ENCODE measurements at places on chromosomes 7 and 10.

GRCh38 chr7:80257756-80258155, 123.1 kb downstream of the GNAI1 start:
- DNase-seq: no peak

- no peak for DNase-seq
Measured at GRCh38 chr7:44224974-44225565, 24.3 kb downstream of the YKT6 start.

DNA sequence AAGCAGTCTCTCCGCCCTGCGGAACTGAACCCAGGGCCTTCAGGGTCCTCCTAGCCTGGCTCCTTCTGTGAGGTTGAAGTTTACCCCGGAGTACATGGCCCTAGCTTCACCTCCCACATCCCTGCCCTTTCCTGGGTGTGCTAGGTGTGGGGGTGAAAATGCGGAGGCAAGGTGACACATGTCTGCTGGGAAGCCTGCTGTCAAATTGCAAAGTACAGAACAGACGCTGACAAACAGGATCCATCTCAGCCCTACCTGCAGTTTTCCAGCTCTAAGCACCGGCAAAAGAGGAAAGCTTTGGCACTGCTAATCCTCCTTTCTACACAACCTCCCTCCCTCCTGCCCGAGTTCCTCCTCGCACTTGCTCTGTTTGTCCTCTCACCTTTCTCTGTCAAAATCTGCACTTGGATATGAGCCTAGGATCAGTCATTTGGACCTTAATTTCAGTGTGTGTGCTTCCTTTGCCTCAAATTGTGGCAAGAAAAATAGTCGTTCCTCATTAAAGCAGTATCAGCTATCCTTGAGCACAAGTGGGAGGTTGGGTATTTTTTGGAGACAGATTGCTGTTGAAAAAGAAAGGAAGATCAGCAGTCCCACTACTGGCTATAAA, 14.4 kb upstream of the GPR15LG start:
- DNase-seq: no peak

DNA sequence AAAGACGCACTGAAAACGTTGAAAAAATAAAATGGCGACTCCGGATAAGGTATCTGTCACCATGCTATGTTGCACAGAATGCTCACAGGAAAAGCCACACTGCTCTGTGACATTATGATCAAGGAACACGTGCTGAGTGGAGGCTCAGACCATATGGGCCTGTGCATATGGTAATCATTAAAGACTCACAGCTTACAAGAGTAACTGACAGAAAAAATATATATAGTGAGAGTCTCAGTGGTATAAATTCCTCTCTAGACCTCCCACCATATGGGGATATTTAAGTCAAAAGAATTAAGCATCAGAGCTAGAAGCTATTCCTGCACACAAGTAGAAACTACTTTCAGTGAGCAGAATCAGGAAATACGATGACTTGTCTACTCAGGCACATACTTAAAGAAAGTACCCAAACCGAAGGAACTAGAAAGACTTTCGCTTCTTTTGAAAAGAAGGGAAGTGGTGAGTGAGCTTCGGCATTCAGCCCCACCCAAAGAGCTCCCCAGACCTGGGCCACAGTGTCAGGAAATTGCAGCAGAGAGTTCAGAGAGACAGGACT, 65.1 kb upstream of the MPP7 start:
- DNase-seq: no peak

DNA sequence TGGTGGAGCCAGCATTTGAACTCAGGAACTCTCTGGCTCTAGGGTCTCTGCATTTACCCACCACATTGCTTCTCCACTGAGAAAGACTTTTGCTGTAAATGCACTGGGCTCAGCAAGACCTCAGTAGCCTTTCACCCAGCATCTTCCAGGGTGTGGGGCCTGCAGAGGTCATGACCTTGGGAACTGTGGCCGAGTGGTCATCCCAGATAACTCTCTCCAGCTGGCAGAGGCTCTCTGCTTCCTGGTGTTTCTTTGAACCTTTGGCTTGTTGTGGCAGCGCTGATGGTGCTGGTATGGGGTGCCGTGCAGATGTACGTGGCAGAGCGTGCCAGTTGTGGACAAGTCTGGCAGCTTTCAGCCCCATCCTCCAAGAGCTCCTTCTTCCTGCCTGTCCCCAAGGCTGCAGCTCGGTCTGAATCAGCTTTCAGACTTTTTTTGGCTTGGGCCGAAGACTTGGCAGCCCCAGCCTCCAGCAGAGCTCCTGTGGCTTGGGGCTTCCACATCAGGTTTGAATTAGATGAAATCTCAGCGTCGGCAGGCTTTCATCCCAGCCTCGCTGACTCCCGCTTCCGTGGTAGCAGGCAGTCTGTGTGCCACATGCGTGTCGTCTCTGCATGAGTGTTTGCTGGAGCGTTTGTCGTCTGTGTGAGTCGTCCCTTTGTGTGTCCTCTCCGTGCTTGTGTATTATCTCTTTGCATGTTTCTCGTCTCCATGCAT, 21.5 kb downstream of the ADAMTS14 start:
- DNase-seq: no peak

GRCh38 chr7:56030340-56030739, 20.9 kb downstream of the PSPH start:
- DNase-seq: no peak

- DNase-seq: no peak
Measured at GRCh38 chr10:24006741-24007140, 202.2 kb upstream of the KIAA1217 start.

DNA sequence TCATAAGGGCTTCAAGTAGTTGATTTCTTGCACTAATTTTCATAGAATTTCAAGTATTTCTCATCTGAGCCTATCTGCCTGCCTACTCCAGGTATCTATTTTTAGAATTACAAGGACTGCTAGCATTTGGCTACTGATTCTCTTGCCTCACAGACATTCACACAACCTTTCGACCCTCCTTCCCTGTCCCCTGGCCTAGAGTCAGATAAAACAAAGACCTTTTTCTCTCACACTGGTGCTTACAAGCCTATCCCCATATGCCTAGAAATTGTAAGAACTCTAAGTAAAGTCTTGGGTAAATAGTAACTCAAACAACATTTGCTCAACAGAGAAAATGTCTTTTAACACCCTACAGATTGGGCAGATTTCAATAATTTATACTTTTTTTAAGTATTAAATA, 6.3 kb downstream of the GPAM start:
- DNase-seq: no peak

Measured in WTC11 (cell line).